ENCODE measurements at places on chromosomes 5 and 9. TPM values are rescaled to one million over a fixed set of nuclear protein-coding genes. Genes with fewer than 3 reads are reported as not detected.

Gene ENTPD8
- polyA plus RNA-seq: 0.51 TPM

Gene FABP6
- polyA plus RNA-seq: 3.2 TPM

GRCh38 chr9:135886147-135886981, 21.0 kb downstream of the CAMSAP1 start:
- DNase-seq: no peak

- DNase-seq: no peak
Measured at GRCh38 chr5:57133574-57133973, 40.3 kb upstream of the GPBP1 start.

DNA sequence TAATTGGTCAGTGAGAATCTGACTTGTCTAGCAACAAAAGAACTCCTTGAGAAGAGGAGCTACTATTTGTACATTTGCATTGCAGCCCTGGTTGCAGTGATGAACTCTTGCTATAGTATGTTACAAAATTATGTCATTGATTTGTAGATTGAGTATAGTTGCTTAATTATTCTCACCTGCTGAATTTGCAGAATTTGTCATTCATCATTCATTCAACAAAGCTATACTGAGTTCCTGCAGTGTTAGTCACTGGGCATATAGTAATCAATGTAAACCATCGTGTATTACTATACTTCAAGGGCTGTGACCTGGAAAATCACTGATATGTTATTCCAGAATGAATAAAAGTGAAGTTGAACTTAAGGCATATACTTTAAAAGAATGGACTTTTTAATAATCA, 50.1 kb downstream of the SLC1A3 start:
- no peak for DNase-seq

- DNase-seq: no peak
Measured at GRCh38 chr5:133251296-133252132, 199.7 kb downstream of the HSPA4 start.

GRCh38 chr5:176578391-176578808, 29.3 kb downstream of the CDHR2 start:
- no peak for DNase-seq

Gene FSTL4
- polyA plus RNA-seq: 3.1 TPM

Gene GFI1B
- polyA plus RNA-seq: 0.11 TPM

Gene ORM2
- polyA plus RNA-seq: 1.3 TPM

GRCh38 chr9:7094052-7094451, 336.3 kb downstream of the KDM4C start:
- DNase-seq: no peak

DNA sequence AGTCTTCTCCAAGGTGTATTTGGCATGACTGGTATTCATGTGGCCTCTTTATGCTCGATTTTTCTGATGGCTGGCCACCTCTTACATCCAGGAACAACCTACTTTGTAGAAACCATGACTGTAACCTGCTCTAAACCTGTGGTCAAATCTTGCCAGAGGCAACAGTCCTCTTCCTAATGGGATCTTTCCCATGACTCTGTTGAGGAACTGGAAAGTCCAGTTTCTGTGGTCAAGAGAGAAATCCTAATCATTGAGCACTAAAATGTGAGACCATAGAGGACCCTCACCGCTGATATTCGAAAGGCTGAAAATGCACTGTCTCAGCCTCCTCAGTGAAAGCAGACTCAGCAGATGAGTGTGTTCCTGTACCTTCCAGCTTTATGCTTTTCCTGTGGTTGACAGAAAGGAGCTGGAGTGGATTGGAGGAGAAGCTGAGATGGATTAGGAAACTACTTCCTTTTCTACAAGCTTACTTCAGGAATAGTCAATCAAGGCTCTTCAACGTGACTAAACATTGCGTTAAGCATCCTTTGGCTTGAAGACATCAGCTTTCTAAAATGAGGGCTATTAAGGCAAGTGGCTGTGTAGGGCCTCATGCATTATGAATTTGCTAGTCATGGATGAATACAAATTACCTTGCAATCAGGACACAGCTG, 69.7 kb upstream of the DAPK1 start:
- DNase-seq: no peak

DNA sequence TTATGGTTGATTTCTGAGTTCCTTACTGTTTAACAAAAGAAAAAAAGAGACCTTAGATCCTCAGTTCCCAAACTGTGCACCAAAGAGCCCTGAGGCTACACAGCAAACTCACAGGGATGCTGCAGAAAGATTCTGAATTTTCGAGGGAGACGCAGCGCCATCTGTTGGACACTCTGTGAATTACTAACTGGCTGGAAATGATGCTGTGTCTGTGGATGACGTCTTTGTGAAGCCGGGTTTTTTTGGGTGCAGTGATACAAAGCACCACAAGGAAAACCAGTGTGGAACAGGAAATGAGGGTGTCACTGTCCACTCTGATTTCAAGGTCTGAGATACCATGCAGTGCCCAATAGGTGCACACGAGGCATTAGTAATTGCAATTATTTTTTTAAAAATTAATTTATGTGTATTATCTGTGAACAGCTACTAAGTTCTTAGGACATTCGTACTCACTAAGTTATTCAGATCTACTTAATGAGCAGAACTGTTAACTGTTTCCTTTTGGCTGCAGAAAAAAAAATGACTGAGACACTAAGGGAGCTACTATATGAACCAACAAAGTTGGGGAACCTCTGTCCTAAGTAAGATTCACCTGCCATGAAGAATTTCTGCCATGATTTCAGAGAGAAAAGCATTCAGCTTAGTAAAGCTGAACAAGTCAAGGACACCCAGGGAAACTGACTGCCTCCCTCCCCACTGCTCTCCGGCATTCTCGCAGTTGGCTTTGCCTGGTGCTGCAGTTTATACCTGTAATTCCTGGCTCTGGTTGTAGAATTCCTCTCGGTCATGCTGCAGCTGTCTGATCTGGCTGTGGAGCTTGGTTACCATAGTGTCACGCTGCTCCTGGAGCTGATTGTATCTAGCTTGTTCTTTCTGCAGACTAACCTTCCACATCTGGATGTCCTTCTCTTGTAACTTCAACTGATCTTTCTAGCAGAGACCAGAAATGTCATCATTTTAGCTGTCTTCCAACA, 23.4 kb downstream of the SPACA9 start:
- DNase-seq: peak; percentile 89

DNA sequence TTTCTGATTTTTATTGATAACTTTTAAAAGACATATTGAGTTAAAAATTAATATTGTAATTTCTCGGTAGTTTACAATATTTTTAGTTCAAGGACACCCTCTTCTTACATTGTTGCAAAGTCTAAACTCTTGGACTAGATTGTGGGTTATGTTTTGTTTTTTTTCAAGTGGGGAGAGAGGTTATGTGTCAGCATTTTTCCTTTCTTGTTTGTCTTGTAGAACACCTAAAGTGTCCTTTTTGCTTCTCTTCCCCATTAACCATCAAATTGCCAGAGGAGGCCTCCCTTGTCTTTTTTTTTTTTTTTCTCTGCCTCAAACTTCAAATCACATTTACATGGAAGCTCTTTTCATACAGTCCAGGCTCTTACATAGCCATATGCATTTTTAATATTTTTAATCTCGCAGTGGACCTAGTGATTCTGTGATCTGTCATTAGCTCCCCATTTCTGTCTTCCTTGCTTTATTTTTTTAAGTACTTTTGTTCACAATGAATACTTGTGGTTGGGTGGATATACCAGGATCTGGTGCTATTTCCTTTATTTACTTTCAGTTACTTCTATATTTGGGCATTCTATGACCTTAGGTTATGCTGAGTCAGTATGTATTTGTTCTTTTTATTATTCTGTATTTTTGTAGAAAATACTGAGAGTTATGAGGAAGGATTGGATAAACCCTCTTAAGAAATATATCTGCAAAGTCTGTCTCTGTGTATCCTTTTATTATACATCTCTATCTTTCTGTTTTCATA, 2280.6 kb upstream of the ACO1 start:
- no peak for DNase-seq

DNA sequence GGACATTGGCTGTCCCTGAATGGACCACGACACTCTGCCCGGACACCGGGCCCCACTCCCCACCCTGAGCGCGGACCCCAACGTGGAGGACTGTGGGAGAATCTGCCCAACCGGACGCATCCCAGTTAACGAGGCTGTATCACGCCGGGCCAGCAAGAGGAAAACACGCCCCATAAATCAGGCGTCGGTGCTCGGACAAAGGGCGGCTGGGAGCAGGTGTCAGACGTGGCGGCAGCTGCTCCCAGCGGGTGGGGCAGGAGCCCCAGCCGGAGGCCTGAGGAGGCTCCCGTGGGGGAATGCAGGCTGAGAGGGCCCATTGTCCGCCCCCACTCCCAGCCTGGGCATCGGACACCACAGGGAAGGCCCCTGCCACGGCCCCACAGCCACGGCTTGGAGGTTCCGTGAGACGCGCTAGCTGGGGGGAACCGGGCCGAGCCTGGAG, 19.2 kb downstream of the NOTCH1 start:
- no peak for DNase-seq

- DNase-seq: no peak
Measured at GRCh38 chr5:175689147-175689991, 31.5 kb downstream of the HRH2 start.

GRCh38 chr5:54861212-54861894, 124.0 kb downstream of the ESM1 start:
- DNase-seq: no peak

Gene MEIKIN
- not detected for polyA plus RNA-seq

DNA sequence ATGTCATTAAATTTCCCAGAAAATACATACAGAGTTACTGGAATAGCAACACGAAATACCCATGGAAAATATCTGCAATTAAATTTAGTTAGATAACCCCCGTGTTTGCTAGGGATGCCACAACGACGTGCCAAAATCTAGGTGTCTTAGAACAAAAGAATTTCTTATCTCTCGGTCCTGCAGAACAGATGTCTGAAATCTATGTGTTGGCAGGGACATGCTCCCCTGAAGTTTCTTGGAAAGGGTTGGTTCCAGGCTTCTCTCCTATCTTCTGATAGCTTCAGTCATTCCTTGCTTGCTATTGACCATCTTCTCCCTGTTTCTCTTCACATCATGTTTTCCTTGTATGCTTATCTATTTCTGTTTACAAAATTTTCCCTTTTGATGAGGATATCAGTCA, 1067.0 kb downstream of the CDH18 start:
- no peak for DNase-seq

DNA sequence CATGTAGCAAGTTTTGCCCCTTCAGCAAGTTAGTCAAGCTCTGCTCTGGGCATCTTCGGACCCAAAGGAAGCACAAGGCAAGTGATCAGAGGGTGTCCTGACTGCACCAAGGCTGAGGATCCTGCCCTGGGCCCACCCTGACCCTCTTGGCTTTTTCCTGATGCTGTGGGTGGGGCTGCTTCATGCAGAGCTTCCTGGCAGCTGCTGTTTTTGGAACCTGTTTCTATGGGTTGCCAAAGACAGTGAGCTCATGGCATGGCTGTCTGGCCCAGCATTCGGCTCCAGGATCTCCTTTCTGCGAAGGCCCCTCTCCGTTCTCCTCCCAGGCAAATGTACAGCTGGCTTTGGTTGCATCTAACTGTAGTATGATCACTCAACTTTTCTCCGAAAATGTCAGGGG, 497.9 kb downstream of the ARHGEF28 start:
- DNase-seq: no peak

DNA sequence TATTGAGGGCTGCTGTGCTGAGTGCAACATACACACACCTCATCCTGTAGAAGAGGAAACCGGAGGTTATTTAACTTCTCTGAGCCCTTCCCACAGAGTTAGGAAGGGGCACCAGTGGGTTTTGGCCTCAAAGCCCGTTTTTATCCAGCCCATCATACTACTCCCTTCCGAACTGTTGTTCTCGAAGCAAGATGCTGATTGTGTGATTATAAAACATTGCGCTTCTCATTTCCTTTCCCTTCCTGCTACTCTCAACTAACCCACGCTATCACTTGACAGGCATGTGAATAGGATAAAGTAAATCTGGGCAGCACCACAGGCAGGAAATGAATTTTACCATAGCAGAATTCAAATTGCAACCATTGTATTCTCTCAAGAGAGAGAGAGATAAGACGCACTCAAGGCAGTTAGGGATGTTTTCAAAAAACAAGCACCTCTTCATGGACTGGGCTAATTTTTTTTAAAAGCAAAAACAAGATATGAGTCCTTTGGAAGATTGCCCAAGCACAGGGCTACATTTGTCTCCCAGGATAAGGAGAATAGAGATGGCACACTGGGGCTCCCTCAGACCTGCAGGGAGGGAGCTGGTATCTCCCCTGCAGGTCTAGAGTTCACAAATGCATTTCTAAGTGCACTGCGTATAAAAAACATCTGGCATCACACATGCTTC, 52.6 kb downstream of the GNA14 start:
- DNase-seq: no peak

DNA sequence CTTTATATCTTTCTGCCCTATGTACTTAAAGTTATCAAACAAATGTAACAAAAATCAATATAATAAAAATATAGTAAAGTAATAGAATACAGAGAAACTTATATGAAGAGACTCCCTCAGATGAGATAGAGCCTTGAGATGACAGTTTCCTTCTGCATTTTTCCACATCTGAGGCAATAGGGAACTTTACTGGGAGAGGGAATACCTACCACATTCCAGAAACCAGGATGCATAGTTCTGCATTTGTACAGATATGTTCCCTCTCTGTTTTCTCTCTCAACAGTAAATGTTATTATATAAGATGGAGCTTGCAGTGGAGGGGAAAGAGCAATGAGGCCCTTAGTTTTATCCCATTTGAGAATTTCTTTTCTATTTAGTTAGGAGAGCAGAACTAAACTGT, 109.6 kb upstream of the KCNN2 start:
- DNase-seq: no peak

DNA sequence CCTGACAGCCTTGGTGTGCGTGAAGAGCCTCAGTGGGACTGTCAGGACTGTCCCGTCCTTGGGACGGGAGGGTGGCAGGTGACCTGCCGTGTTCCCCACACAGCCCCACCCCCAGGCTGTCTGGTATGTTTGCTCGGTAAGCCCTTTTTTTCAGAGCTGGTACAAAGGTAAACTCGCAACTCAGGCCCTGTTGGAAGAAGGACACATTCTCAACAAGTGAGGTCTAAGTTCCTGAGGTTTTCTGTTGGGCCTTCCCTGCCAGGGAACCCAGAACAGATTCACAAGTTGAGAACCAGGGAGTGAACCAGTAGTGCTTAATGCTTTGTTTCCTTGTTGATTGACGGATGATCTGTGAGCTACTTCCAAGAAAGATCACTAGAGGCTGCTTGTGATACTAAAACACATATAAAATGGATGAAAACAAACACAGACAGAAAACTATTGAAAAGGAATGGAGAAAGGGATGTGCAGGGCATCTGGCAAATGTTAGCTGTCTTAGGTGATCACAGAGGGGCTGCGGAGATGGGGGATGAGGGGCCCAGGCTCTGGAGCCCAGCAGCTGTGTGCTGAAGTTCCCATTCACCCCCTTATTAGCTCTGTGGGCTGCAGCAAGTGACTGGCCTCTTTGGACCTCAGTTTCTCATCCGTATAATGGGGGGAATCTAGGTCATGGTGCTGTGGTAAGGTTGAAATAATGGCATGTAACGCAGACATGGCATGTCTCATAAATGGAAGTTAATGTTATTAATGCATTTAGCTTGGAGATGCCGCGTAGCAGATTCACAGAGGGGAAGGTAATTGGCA, 2.7 kb downstream of the NDST1 start:
- no peak for DNase-seq
